NCI-H187 treated with DMSO at 0.1 percent for 48 hours (cell line): ENCODE measurements at places on chromosomes 3 and 15.
A peak's percentile ranks its signal among the peaks of the same experiment; 100 is the strongest.

- no peak for DNase-seq
Measured at GRCh38 chr3:158105119-158105709, 1.0 kb downstream of the SHOX2 start.

DNA sequence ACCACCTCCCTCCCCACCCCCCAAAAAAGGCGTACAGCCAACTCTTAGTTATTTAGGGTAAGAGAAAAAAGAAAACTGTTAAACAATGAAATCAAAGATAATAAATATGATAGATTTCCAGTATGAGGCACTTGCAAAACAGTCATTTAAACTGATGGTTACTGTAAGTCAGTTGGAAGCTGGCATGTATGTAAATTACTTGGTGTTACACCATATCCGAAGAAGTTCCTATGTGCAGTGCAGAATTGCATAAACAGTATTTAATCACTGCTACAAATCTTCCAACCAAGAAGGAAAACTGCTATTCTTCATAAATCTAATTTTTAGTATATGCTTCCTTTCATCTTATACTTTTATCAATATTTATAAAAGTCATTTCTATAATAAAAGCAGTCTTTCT lies 62.0 kb downstream of the LEO1 start:
- no peak for DNase-seq

- no peak for DNase-seq
Measured at GRCh38 chr3:69740103-69741021, 1.1 kb downstream of the MITF start.

GRCh38 chr15:68353421-68354135 lies 76.0 kb downstream of the FEM1B start:
- no peak for DNase-seq

DNA sequence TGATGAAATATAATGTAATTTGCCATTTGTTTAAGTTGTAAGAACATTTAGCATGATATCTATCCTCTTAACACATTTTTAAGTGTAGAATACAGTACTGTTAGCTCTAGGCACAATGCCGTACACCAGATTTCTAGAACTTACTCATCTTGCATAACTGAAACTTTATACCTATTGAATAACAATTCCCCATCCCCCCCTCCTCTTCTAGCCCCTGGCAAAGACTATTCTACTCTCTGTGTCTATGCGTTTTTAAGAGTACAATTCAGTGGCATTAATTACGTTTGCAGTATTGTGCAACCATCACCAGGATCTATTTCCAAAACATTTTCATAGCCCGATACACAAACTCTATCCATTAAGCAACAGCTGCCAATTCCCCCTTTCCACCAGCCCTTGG lies 261.7 kb downstream of the PLOD2 start:
- no peak for DNase-seq

DNA sequence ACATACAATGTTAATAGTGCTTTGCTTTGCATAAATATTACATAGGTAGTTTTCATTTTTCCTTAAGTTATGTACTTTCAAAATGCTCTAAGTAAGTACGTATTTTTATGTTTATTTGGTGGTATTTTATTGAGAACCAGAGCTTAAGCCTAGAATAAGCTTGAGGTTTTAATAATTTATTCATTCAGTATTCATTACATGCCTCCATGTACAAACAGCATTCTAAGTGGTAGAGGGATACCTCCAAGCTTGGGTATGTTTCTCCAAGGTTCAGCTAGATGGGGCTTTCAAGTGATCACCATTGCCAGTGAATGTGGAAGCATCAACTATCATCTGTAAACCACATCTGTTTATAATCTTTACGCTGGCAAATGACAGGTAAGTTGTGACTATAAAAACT lies 52.3 kb downstream of the PEAK1 start:
- DNase-seq = no peak

GRCh38 chr3:139695426-139696313 lies 17.9 kb upstream of the NMNAT3 start:
- DNase-seq = no peak

GRCh38 chr15:59991834-59992233 lies 12.3 kb upstream of the FOXB1 start:
- peak; percentile 63 for DNase-seq

- DNase-seq = no peak
Measured at GRCh38 chr15:71066983-71067382, 48.3 kb upstream of the THSD4 start.

GRCh38 chr3:144394032-144394431 lies 422.4 kb downstream of the DIPK2A start:
- DNase-seq = no peak

GRCh38 chr3:125381743-125382142 lies 6.6 kb upstream of the ZNF148 start:
- DNase-seq = no peak

- no peak for DNase-seq
Measured at GRCh38 chr3:78712270-78712669, 1055.5 kb downstream of the ROBO1 start.

DNA sequence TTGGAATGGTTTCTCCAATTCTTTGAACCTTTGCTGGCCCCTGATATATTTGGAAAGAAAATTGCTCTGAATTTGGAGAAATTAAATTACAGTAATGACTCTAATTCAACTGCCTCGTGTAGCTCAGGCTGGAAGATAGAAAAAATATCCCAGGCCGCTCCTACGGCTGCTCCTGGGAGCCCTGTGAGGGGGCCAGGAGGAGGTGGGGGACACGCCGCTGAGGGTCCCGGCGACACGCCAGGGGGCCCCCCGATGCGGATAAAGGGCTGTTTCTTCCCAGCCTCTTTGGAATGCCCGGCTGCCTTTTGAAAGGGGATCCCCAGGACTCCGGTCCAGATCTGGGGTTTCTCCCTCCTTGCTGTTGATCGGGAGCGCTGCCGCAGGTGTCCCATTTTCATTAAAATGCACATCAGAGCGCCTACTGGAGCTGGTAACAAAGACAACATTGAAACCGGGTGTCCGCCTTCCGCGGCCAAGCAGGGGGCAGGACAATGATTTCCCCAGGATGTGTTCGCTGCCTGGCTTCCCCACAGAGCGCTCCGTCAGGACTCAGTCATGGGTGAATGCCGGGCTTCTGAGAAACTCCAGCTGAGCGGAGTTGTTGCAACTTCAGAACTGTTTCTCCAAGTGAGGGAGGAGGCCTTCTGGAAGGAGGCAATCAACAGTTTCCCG lies 200.1 kb upstream of the KBTBD8 start:
- no peak for DNase-seq

DNA sequence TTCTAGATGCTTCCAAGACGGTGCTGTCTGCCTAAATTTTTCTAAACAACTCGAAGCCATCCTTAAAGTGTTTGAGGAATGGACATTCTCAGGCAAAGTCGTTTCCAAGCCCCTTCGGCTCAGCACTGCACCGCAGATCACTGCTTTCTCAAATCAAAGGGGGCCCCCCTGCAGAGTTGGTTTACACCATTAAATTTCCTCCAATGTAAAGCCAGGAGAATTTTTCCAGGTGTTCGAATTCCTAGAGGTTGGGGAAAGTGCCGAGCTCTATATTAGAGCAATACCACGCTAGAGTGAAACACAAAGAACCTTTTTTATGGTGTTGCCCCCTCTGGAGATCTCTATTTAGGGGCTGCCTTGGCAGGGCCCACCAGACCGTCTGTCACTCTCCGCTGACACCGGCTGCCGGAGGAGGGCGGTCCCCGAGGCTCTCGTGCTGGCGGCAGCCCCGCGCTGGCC lies 277.9 kb upstream of the NR2F2 start:
- no peak for DNase-seq

DNA sequence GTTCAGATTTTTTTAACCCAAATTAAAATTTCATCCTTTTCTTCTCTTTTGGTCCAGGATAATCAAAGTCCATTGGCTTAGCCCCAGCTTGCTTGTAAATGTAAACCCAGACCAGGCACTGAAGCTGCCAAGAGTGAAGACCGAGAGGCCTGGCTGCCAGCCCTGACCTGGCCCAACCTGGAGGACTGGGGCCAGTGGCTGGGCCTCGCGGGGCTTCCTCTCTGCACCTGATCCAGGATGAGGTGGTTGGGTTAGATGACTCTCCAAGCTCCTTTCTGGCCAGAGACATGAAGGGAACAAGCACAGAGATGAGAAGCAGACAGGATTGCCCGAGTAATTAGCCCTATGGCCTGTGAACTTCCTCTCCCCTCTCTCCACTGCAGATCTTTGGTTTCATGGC lies 50.6 kb downstream of the CMTM6 start:
- no peak for DNase-seq

GRCh38 chr3:186790261-186790981 lies 7.0 kb downstream of the EIF4A2 start:
- no peak for DNase-seq

DNA sequence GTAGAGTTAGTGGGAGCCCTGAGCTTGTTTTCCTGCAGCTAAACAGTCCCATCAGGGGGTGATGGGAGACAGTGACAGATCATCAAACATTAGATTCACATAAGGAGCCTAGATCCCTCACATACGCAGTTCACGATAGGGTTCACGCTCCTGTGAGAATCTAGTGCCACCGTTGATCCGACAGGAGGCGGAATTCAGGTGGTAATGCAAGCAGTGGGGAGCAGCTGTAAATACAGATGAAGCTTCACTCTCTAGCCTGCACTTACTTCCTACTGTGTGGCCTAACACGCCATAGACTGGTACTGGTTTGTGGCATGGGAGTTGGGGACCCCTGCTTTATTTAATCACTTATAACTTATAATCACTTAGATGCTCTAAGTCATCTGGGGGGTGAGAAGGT lies 179.1 kb downstream of the AKAP13 start:
- DNase-seq = no peak
